ENCODE measurements at places on chromosomes 5 and 9.
A peak's percentile ranks its signal among the peaks of the same experiment; 100 is the strongest.

- no peak overlapping the region for H3K4me3 ChIP-seq
- no peaks in the 10 kb centered on the region for H3K27me3 ChIP-seq
- no peak for DNase-seq
- H3K27ac ChIP-seq: no peak overlapping the region
- H3K4me1 ChIP-seq: no peaks in the 10 kb centered on the region
- H3K36me3 ChIP-seq: no peaks in the 10 kb centered on the region
Observed at GRCh38 chr9:23663536-23663935, 162.5 kb downstream of the ELAVL2 start.

- no peaks in the 10 kb centered on the region for H3K4me1 ChIP-seq
- H3K27ac ChIP-seq: no peak overlapping the region
- peaks cover 5% of the 10 kb centered on the region for H3K27me3 ChIP-seq
- no peak overlapping the region for H3K4me3 ChIP-seq
- no peaks in the 10 kb centered on the region for H3K36me3 ChIP-seq
Observed at GRCh38 chr9:1709347-1709746, 305.8 kb upstream of the SMARCA2 start.

DNA sequence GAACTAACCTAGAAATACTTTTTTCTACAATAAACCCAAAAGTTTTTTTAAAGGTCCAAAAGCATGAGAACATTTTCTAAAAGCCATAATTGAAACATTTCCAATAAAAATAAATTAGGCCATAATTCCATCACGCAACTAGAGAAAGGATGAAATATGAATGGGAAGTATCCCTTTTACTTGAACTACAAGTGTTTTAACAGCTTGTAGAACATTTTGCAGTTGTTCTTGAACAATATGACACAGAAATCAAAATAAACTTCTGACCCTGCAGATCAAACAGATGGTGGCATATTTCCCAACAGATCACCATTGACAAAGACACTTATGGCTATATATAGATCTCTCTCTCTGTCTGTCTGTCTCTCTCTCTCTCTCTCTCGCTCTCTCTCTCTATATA lies 624.4 kb downstream of the PSAT1 start:
- H3K36me3 ChIP-seq: no peaks in the 10 kb centered on the region
- H3K4me3 ChIP-seq: no peak overlapping the region
- no peak for DNase-seq
- no peak overlapping the region for H3K27ac ChIP-seq
- no peaks in the 10 kb centered on the region for H3K27me3 ChIP-seq
- no peaks in the 10 kb centered on the region for H3K4me1 ChIP-seq

- H3K36me3 ChIP-seq: peaks cover 12% of the 10 kb centered on the region
- no peak for DNase-seq
- no peak overlapping the region for H3K27ac ChIP-seq
- no peak overlapping the region for H3K4me3 ChIP-seq
- H3K4me1 ChIP-seq: peaks cover 9% of the 10 kb centered on the region
Observed at GRCh38 chr9:127878001-127878651, 651 bp upstream of the AK1 start.

- H3K36me3 ChIP-seq: no peaks in the 10 kb centered on the region
- no peak overlapping the region for H3K27ac ChIP-seq
- no peaks in the 10 kb centered on the region for H3K4me1 ChIP-seq
Observed at GRCh38 chr5:125269926-125270325, 523.5 kb upstream of the ZNF608 start.

DNA sequence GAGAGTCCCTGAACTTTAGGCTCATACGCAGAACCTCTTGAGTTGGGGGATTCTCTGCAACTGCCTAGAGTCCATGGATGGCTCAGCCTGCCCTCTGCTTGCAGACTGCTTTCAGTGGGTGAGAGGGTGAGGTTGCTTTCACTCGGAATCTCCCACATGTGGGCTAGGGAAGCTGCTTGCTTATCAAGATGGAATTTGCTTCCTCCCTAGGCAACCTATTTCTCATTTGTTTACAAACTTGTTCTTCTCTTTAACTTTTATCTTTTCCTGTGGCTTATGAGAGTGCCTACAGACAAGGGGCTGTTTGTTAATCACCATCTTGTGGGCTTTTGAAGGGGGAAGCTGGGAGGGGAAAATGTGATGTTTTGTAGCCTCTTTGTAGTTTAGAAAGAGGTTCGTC lies 10.0 kb downstream of the TLE4 start:
- peak overlapping the region; percentile 34 for H3K4me3 ChIP-seq
- no peaks in the 10 kb centered on the region for H3K27me3 ChIP-seq
- DNase-seq: no peak
- peaks cover 19% of the 10 kb centered on the region for H3K36me3 ChIP-seq
- H3K4me1 ChIP-seq: peaks cover 73% of the 10 kb centered on the region

DNA sequence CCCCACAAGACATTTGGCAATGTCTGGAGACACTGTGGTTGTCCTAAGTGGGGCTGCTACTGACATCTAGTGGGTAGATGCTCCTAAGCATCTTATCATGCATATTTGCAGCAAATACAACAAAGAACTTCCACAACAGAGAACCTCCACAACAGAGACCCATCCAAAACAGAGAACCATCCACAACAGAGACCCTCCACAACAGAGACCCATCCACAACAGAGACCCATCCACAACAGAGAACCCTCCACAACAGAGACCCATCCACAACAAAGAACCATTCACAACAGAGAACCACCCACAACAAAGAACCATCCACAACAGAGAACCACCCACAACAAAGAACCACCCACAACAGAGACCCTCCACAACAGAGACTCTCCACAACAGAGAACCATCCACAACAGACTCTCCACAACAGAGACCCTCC lies 32.8 kb downstream of the ARPC5L start:
- H3K36me3 ChIP-seq: peaks cover 29% of the 10 kb centered on the region
- peak; percentile 7 for DNase-seq
- H3K4me1 ChIP-seq: peaks cover 11% of the 10 kb centered on the region
- H3K4me3 ChIP-seq: no peak overlapping the region
- H3K27me3 ChIP-seq: no peaks in the 10 kb centered on the region

GRCh38 chr5:79491690-79492317 lies 22.1 kb downstream of the HOMER1 start:
- peaks cover 12% of the 10 kb centered on the region for H3K27me3 ChIP-seq
- no peaks in the 10 kb centered on the region for H3K36me3 ChIP-seq
- H3K4me1 ChIP-seq: no peaks in the 10 kb centered on the region
- H3K27ac ChIP-seq: no peak overlapping the region
- no peak overlapping the region for H3K4me3 ChIP-seq
